ENCODE measurements at places on chromosomes 7 and 10.

GRCh38 chr10:69578508-69578991 lies 5.3 kb upstream of the NEUROG3 start:
- no peak for DNase-seq

- peak; percentile 27 for DNase-seq
Measured at GRCh38 chr10:80454513-80455460, 677 bp downstream of the TSPAN14 start.

GRCh38 chr7:42017349-42017986 lies 219.5 kb downstream of the GLI3 start:
- DNase-seq, result no peak

- DNase-seq, result no peak
Measured at GRCh38 chr7:92158660-92159575, 20.0 kb downstream of the LRRD1 start.

All from stimulated activated naive B cell treated with anti-CD40 and anti-IgM and Interleukin-4, amounts not matched to agents 10 μg/mL and 1 μg/mL and 100 μg/mL, for 72 hours (primary cell).